ENCODE measurements at places on chromosomes 16 and 17. TPM values are rescaled to one million over a fixed set of nuclear protein-coding genes. Genes with fewer than 3 reads are reported as not detected.

GRCh38 chr16:88069397-88070168 is 118.3 kb downstream of the BANP start:
- DNase-seq, result no peak

GRCh38 chr17:79777894-79778503 is at the start of gene CBX2:
TSS of gene CBX2 (plus strand) at chr17:79778148. CDS start at chr17:79778236, 88 bp downstream.
- DNase-seq, result peak; percentile 43

SPIRE2 gene
- 37.5 TPM for polyA plus RNA-seq

KRTAP4-8 gene
- polyA plus RNA-seq, result not detected

Data from HepG2 (cell line).